ENCODE measurements at places on chromosomes 6 and 20.

DNA sequence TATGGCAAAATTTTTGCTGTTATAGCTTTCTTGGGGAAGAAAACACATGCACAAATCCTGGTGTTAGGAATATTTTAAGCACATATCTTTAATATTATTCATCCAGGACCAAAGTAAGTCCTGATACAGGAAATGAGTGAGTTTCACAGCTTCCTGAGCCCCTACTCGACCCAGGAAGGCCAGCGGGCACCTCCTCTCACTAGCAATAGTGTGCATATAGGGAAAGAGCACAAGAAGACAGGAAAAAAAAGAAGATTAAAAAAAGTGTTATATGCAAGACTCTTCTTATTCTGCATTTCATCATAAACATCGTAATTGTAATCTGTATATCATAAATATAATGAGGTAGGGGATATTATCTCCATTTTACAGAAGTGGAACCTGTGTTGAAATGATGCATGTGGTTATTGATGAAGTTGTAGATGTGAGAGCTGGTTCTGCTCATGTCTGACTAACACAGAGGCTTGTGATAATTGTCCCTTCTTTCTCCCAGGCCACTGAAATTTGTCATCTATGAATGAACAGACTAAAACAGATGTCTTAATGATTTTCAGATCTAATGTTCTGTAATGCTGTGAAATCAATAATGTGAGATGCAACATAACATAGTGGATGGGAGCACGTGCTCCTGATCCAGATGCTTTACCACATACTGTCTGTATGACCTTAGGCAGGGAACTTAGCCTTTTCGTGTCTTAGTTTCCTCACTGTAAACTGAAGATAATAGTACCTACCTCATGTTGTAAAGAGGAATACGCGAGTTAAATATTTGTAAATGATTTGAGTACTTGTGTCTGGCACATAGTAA is 101.2 kb downstream of the MYO6 start:
- DNase-seq: no peak

DNA sequence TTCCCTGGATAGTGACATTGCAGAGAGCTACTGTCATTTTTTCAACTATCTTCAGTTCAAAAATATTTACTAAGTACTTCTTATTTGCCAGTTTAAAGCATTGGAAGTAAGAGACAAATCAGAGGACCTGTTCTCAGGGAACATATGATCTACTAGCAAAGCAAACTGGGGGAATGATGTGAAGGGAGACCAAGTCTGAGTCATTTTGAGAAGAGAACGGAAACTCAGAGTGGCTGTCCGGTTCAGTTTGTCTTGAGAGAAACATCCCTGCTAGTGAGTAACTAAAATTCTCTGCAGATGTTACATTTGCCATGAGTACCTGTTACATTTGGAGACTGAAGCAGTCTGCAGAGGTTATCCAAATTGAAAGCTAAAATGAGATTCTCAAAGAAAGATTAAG is 118.3 kb downstream of the KCNQ5 start:
- DNase-seq: no peak

DNA sequence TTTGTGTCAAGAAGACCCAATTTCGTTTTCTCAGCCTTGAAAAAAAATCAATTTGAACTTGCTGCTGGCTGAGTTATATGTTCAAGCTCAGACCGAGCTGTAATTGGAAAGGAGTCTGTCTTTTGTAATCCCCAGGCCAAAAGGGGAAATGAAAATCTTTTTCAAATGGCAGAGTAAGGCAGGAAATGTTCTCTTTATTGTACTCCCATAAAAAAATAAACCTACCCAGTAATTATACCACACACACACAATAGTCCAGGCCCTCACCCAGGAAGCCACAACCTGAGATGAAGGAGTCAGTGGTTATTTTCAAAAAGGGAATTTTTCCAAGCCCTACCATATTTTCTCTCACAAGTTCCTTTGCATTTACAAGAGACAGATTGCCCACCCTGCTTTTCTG is 45.3 kb downstream of the CLIC5 start:
- DNase-seq: no peak

DNA sequence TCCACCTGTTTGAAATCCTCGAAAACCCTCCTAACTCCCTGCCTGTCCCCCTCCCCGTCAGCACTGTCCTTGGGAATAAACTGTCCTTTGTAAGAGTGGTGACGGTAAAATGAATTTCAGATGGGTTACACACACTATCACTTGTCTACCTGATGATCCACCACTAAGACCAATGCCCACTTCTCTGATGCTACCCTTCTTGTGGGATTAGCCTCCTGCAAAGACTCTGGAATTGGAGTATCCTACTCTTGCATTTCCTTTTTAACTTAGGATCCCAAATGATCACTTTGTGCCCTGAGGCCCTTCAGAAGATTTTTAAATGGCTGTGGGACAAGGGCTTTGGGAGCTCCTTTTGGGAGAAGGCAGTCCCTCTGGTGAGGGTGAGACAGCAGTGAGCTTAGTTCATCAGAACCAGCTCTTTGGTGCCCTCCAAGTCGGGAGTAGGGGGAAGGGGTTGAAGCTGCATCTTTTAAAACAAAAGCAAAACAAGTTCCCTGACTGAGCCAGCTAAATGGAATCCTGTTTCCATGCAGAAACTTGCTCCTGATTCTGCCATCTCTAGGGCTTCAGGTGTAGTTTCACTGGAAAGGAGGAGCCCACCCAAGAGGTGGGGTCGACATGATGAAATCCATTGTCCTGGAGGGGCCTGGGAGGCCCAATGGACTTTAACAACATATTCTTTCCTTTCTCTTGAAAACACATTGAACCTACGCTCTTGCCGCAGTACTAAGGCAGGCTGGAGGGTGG is 86.5 kb downstream of the ASXL1 start:
- no peak for DNase-seq

DNA sequence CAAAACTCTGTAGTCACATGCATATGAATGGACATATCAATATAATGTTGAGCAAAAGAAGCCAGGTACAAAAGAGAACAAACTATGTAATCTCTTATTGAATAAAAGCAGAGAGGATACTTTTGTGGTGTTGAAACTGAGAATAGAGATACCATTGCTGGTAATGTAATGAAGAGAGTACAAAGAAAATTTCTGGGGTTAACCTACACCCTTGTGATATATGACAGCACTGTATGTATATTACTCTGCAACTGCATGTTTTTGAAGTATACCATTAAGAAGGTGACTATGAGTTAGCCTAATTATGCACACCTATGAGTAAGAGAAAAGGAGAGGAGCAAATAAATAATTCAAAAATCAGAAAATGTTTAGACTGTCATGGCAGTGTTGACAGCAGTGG is 268.8 kb upstream of the DEFB112 start:
- no peak for DNase-seq

GRCh38 chr6:117840541-117840983 is 66.5 kb upstream of the SLC35F1 start:
- peak; percentile 13 for DNase-seq

GRCh38 chr6:166776571-166776970 is 149.5 kb upstream of the RPS6KA2 start:
- DNase-seq: no peak

DNA sequence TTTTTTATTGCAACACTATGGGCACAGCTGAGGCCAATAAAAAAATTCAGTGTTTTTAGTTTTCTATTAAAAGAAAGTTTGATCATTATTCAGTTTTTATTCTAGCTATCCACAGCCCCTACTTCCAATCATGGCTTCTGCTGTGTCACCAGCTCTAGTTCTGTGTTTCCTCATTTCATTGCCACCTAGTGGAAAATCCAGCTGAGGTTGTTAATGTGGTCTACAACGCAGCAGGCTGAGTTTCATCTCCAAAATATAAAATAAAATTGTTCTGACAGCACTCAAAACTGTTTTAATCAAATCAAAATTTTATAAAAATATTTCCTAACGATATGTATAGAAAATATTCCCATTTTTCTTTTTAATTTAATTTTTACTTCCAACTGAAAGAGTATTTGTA is 13.6 kb downstream of the COL9A1 start:
- DNase-seq: no peak

GRCh38 chr6:91298543-91299145 is 711.8 kb upstream of the MAP3K7 start:
- no peak for DNase-seq

- no peak for DNase-seq
Observed at GRCh38 chr6:69220375-69220774, 576.4 kb downstream of the LMBRD1 start.

- no peak for DNase-seq
Observed at GRCh38 chr6:51972659-51973058, 114.8 kb downstream of the PKHD1 start.

DNA sequence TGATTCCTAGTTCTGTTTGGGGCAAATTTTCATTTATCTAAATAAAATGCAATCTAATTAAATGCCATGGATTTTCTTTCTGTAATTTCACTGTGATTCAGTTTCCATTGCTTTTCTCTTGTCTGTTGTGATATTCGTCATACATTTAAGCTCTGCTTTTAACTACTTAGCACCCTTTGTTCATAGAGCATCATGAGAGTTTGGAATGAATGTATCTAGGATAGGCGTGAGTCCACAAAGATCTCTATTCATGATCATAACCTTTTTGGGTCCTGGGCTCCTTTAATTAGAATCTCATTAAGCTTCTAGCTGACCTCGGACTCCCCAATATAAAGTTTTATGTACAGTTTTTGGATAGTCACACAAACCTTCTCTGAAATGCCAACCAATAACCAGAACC is 32.9 kb downstream of the ZBTB2 start:
- no peak for DNase-seq

DNA sequence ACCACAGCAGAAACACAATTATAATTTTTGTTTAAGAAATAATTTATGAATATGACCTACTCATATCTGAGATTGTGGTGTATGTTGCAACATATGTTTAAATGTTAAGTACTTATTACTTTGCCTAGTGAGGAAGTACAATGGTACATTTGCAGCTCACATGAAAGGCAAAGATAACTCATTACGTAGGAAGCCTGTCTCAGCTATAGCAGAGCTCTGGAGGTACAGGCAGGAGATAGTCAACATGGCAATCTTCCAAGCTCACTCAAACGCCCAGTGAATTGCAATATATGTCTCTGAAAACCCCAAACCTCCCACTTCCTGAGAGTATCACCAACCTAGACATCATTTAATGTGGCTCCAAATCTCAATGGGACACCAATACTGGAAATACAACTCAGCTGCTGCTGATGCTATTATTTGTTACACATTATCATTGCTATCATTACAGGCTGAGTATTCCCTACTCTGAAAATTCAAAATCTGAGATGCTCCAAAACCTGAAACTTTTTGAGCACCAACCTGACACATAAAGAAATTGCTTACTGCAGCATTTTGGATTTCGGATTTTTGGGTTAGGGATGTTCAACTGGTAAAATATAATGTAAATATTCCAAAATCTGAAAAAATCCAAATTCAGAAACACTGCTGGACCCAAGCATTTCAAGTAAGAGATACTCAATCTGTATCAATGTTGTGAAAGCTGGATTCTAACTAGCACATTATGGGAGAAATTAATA is 25.1 kb upstream of the GSTA4 start:
- no peak for DNase-seq

GRCh38 chr6:89966913-89967312 is 72.6 kb downstream of the GJA10 start:
- DNase-seq: no peak

GRCh38 chr6:156824142-156824541 is 47.0 kb downstream of the ARID1B start:
- no peak for DNase-seq

DNA sequence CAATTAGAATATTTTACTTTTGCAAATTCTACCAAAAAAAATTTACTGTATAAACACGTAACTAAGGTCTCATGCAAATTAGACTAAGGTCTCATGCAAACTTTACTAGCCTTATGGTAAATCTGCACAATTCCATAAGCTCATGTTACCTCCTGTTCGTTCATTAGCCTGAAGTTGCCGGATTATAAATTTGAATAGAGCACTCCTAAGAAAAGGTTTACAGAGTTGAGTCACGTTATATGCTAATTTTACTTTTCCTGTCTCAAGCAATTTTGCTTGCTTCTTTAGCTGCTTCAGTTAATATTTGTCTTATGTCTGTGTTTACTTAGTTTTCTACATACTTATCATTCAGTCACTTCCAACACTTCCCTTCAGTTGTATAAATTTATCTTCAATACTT is 1434.0 kb upstream of the EYS start:
- no peak for DNase-seq

GRCh38 chr6:6402006-6402405 is 81.5 kb upstream of the F13A1 start:
- DNase-seq: no peak

- no peak for DNase-seq
Observed at GRCh38 chr20:64119301-64119680, 11.9 kb upstream of the NPBWR2 start.

- DNase-seq: no peak
Observed at GRCh38 chr6:169659820-169660610, 41.8 kb downstream of the WDR27 start.

DNA sequence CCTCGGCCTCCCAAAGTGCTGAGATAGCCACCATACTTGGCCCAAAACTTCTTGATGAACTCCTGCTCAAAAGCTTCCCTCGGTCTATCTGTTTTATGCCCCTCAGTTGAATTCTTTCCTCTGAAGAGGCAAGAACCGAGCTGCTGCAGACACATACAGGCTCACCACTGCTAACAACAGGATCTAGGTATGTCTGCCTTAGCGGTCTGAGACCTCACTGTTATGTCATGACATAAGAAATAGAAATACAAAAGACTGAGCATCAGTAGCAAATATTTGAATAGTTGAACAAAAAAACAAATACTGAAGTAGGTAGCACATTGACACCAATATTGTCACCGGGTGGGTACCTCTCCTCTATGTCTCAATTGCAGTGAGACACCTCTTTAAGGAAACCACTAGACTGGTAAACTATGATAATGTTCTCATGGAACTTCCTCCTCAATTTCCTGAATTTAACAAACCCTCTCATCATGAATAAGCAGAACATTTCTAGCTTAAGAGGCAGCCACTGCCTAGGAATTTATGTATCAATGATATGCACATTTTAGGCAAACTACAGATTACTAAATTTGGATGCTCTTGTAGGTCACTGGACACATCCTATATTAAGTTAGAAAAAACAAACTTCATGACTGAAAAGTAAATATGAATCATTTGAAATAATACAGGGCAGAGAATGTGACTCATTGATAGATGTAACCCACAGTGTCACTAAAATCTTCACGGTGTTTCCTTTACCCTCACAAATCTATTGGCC is 9.4 kb upstream of the STXBP5 start:
- peak; percentile 25 for DNase-seq

GRCh38 chr20:33604084-33604990 is 57.8 kb upstream of the C20orf144 start:
- no peak for DNase-seq

DNA sequence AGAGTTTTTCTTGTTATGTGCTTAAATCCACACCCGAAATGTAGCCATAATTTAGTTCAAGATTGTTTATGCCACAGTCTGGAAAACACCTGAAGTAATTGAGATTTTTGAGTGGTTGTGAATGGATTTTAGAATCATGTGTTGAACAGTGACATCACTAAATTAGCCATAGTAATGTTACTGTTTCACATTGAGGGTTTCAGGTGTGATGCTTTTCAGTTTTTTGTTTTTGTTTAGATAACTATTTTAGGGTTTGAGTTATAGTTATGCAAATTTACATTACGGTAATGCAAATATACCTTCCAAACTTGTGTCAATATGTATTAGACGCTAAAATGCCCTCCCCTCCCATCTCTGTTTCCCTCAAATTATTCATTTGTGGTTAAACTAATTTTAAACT is 22.9 kb downstream of the QKI start:
- DNase-seq: no peak

- no peak for DNase-seq
Observed at GRCh38 chr6:7727946-7728854, 2.3 kb downstream of the BMP6 start.
